Bone marrow (tissue), 2 donors: ENCODE measurements at places on chromosomes 13 and 19.

DNA sequence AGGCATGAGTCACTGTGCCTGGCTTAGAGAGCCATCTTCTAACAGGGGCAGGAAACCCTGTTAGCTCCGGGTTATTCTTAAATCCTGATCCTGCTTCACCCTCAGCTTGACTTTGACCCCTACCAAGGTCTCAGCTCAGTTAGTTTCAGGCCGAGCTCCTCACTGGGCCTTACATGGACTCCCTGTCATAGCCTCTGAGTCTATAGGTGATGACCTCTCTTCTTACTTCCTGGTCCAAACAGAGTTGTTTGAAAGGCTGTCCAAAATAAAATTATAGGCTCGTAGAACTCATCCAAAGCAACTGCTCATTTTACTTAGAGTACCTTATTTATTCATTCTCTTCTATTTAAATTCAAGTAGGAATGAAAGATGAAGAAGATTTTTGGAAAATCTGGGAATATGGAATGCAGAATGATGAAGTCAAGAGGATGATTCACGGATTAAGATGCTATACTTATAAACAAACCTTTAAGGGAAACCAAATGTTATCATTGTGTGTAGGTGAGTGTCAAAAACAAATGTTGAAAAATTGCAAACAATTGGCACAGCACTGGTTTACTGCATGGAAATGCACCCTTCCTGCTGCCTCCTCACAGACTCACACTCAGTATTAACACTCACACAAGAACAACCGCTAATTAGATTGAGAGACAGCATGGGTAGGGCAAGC lies 174.1 kb downstream of the RGCC start:
- no peak for DNase-seq

- no peak for DNase-seq
Measured at GRCh38 chr19:38378866-38379265, 4.5 kb downstream of the PSMD8 start.

DNA sequence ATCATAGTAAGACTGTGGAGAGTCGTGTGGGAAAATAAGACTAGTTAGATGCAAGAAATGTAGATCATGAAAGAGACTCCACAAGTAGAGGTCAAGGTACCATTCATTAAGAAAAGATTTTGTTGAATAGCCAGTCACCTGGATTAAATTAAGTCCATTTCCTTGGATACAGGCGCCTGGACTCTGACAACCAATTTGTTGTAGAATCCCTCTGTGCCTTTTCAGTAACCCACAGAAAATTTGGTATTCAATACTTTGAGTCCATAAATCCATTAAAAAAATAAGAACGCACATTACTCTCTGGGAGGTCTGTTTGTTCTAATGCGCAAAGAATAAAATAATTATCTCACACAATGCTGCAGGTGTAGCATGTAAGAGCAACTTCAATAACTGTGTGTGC lies 469.4 kb downstream of the KLF12 start:
- DNase-seq = no peak

GRCh38 chr13:31209841-31210210 lies 10.1 kb downstream of the B3GLCT start:
- DNase-seq = no peak

- peak; percentile 10 for DNase-seq
Measured at GRCh38 chr19:38734426-38735256, 9.6 kb downstream of the CAPN12 start.

- DNase-seq = no peak
Measured at GRCh38 chr13:35956074-35956473, 175.1 kb downstream of the DCLK1 start.

GRCh38 chr13:75222031-75222430 lies 259.9 kb downstream of the TBC1D4 start:
- no peak for DNase-seq

DNA sequence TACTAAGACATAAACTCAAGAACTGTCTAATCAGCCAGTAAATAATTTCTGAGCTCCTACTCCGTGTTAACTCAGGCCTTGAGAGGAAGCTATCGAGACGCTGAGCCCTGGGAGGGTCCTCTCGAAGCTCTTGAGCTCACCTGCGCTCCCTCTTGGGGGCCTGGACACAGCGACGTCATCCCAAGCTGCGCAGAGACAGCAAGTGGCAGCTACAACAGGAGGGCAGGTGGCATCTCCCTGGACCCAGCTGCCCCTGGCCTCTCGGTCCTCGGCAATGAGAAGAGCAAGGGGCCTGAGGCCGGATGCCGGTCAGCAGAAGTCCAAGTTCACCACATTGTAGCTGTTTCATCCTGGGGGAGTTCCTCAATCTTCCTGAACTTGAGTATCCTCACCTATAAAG lies 30.5 kb upstream of the TUBGCP3 start:
- no peak for DNase-seq

GRCh38 chr19:6828306-6828697 lies 55.8 kb downstream of the VAV1 start:
- DNase-seq = no peak

DNA sequence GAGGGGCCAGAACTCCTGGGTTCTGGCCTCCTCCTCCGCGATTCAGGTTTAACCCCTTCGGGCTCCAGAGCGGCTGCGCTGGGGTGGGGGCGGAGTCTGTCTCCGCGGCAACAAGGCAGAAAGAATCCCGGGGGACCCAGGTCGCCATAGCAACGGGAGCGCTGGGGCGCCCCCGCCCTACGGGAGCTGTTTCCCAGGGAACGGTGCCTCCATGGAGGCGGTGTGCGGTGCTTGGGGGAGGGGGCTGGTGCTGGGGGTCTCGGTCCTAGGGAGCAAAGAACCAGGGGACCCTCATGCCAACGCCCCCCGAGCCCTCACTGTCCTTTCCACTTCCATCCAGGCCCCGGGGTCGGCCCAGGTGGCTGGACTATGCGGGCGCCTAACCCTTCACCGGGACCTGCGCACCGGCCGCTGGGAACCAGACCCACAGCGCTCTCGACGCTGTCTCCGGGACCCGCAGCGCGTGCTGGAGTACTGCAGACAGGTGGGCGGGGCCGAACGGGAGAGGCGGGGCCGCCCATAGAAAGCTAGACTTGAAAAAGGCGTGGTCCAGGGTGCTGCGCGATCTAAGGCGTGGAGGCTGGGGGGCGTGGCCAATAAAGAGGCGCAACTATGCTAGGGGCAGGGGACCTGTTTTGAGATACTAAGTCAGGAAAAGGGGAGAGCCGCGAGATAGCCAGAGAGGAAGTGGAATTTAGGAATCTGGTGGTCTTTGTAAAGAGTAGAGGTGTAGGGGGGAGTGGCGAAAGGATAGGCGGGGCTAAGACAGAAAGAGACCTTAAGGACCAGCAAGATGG lies 1.2 kb downstream of the APLP1 start:
- no peak for DNase-seq

DNA sequence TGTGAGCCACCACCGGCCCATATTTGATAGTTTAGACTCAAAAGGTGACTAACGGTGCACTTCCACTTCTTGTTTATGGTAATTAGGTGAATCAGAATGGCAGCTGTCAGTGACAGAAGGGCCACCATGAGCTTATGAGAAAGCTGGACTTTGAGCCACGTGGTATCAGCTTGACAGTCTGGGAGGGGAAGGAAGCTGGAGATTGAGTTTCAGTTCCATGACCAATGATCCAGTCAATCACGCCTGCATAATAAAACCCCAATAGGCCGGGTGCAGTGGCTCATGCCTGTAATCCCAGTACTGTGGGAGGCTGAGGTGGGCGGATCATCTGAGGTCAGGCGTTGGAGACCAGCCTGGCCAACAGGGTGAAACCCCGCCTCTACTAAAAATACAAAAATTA lies 8.2 kb downstream of the EID2B start:
- no peak for DNase-seq

DNA sequence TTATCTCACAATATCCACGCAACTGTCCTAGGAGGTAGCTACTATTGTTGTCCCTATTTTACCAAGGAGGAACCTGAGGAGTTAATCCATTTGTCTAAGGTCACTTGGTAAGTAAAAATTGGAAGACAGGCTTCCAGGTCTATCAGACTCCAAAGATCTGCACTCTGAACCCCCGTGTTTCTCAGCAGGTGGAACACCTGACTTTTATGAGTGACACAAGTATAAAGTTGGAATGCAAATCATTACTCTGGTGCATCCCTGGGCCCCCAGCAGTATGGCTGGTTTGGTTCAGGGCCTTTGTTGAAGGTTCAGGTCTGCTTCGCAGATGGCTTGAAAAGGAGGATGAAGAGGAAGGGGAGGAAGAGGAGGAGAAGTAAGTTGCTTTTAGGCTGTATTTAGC lies 46.0 kb downstream of the RGCC start:
- no peak for DNase-seq

DNA sequence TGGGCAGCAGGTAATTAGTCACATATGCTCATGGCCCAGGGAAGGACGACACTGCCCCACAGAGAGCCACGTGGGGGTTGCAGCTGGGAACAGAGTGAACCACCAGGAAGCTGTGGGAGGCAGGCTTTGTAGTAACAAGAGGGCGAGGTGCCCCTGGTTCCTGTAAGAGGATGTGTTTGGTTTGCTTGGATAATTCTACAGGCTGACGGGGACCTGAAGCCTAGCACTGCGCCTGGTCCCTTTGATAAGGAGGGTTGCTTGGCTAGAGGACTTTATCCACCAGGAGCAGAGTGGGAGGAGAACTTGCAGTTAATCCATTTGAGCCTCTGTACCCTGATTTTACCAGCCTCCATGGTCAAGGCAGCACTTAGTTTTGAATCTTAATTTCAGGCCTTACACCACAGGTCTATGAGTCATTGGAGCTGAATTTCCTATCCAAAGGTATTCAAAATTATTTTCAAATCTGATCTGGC lies 67.4 kb upstream of the CLDN10 start:
- DNase-seq = no peak

DNA sequence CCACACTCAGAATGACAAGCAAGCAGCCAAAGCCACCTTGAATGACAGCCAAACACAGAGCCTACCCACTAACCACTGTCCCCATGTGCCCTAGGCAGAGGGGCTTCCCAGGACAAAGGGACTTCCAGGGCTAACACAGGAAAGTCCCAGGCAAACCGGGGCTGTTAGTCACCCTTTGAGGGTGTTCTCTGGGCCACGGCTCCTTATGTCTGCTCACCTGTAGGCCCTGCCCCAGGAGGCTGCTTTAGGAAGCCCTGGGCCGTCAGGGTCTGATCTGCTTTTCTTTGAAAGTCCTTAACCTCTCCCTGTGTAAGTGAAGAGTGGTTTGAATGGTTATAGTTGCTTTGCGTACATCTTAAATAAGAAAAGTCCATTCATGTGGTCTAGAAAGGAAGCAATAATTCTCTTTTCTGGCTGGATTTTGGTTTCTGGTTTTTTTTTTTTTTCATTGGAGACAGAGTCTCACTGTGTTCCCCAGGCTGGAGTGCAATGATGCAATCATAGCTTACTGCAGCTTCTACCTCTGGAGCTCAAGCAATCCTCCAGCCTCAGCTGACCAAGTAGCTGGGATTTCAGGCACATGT lies 161.4 kb downstream of the EFNB2 start:
- DNase-seq = no peak

GRCh38 chr13:113926301-113926761 lies 47.5 kb downstream of the C13orf46 start:
- DNase-seq = no peak

DNA sequence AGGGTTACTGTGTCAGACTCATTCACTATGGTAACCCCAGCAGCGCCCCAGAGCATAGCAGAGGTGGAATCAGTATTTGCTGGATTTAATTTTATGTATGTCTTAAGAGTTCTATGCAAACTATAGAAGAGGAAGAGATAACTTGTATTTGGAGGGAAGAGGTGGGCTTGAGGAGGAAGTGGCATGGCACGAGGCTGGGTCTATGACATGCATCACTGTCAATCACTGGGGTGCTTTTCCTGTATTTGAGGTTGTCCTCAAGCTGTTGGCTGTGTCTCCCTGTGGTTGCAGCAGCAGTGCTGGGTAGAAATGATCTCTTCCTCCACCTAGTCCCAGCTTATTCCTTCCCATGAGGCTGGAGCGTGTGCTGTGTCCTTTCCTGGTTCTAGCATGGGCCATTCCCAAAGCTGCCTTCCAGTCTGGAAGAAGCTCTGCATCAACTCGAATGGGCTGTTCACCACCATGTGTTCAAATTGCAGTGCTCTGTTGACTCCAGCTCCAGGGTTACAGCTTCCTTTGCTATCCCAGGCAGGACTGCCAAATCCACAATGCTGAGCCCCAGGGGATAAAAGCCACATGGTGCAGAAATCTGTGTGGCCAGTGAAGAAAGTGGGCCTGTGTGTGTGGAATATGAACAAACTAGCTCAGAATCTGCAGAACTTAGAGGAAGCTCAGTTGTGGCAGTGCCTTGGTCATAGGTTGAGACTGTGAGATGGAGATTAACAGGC lies 73.1 kb upstream of the MTIF3 start:
- no peak for DNase-seq

GRCh38 chr13:51914137-51914493 lies 52.3 kb downstream of the CCDC70 start:
- DNase-seq = no peak

GRCh38 chr13:20258208-20258962 lies 26.3 kb upstream of the GJB6 start:
- no peak for DNase-seq

DNA sequence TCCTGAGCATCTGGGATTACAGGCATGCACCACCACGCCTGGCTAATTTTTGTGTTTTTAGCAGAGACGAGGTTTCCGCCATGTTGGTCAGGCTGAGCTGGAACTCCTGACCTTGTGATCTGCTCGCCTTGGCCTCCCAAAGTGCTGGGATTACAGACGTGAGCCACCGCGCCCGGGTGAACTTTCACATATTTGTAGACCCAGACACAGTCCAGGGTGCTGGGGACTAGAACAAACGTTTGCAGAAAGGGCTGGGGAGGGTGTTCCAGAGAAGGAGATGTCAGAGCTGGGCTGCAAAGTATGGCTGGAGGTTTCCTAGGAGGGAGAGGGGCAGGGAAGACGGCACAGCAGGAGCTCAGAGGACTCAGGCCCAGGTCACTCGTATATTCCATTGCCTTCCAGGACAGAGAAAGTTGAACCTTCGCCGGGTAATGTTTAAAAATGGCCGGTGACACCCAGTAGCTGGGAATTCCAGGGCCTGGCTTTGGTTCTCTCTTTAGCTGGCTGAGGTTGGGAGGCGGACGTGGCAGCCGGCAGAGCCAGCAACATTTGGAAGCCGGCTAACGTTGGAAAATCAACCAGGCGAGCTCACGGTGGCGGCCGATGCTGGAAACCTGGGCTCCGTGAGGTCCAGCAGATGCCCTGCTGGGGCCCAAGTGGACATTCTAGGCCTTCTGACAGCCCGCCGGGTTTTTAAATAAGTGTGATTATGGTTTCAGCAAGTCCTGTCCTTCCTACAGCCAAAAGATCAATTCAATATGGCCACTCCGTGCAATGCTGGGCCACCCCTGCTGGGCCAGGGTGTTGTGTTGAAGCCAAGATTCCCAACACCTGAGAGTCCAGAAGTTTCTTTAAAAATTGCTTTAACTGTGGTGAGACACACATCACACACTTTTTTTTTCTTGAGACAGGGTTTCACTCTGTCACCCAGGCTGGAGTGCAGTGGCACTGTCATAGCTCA lies 41.5 kb downstream of the NFIC start:
- DNase-seq = no peak

GRCh38 chr13:48547663-48548092 lies 14.8 kb upstream of the RCBTB2 start:
- DNase-seq = no peak

- no peak for DNase-seq
Measured at GRCh38 chr19:3033595-3034405, 4.7 kb upstream of the TLE2 start.
